ENCODE measurements at places on chromosomes 16 and 17. TPM values are rescaled to one million over a fixed set of nuclear protein-coding genes. Genes with fewer than 3 reads are reported as not detected.

GRCh38 chr17:38559880-38560230, 45.9 kb downstream of the SRCIN1 start:
- H3K4me1 ChIP-seq: peaks cover 40% of the 10 kb centered on the region
- H3K4me3 ChIP-seq: no peak overlapping the region
- no peak for DNase-seq
- H3K27ac ChIP-seq: no peak overlapping the region
- no peaks in the 10 kb centered on the region for H3K36me3 ChIP-seq

GRCh38 chr16:52819808-52820207, 232.9 kb downstream of the CHD9NB start:
- no peak overlapping the region for H3K4me3 ChIP-seq
- no peak overlapping the region for H3K27ac ChIP-seq
- H3K27me3 ChIP-seq: no peaks in the 10 kb centered on the region

DNA sequence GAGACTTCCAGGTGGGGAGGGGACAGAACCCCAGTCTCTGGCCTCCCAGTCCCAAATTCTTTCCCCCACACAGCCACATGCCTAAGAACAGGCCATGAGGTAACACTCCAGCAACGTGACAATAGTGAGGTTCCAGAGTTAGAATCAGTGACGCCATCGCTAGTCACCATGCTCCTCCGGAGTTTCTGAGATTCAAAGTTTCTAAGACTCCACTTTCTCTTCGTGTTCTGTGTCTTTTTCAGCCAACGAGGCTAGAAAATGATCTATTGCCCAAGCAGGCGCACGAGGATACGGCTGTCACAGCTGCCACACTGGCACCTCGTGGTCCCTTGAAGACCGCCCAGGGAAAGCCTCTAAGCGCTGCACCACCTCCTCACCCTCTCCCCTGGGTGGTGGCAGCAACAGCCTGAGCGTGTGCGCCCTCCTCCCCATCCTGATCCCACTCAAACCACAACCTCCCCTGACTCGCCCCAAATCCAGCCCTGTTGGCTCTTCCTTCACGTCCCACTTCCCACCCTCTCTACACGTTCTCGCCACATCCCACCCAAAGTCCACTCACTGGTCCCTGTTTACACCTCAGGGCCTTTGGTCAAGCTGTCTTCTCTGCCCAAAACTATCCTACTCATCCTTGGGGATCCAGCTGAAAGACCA, 1.0 kb downstream of the MCRIP1 start:
- no peaks in the 10 kb centered on the region for H3K27me3 ChIP-seq
- H3K4me3 ChIP-seq: peak overlapping the region; percentile 50
- peak overlapping the region; percentile 59 for H3K27ac ChIP-seq
- DNase-seq: peak; percentile 52

DNA sequence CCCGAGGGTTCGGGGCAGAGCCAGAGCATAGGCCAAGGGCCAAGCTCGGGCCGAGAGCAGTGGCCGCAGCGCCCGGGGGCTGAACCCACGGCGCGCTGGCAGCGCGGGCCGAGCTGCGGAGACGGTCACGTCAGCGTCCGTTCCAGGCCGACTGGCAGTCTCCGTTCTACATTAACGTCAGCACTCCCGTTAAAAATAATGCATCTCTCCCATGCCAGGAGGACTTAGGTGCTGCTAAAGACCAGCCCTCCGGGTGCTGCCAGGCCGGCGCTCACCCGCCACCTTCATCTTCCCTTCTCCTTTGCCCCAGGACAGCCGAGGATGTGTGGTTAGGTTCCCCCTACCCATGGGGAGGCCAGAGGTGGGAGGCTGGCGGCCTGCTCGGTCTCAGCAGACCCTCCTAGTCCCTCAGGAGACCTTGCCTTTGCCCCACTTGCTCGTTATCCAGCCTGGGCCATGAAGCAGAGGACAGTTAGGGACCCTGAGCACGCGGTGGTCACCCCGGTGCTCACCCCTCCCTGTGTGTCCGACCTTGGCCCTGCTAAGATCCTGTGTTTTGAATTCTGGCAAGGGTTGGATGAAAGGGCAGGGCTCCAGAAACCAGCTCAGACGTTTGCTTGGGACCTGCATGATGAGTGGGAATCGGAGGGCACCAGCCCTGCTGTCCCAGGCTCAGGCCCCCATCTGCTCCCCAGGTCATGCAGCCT, 572 bp downstream of the MPG start:
- peak; percentile 46 for DNase-seq
- peak overlapping the region; percentile 74 for H3K4me3 ChIP-seq
- no peaks in the 10 kb centered on the region for H3K36me3 ChIP-seq
- peaks cover 29% of the 10 kb centered on the region for H3K4me1 ChIP-seq
- H3K27ac ChIP-seq: peak overlapping the region; percentile 70

DNA sequence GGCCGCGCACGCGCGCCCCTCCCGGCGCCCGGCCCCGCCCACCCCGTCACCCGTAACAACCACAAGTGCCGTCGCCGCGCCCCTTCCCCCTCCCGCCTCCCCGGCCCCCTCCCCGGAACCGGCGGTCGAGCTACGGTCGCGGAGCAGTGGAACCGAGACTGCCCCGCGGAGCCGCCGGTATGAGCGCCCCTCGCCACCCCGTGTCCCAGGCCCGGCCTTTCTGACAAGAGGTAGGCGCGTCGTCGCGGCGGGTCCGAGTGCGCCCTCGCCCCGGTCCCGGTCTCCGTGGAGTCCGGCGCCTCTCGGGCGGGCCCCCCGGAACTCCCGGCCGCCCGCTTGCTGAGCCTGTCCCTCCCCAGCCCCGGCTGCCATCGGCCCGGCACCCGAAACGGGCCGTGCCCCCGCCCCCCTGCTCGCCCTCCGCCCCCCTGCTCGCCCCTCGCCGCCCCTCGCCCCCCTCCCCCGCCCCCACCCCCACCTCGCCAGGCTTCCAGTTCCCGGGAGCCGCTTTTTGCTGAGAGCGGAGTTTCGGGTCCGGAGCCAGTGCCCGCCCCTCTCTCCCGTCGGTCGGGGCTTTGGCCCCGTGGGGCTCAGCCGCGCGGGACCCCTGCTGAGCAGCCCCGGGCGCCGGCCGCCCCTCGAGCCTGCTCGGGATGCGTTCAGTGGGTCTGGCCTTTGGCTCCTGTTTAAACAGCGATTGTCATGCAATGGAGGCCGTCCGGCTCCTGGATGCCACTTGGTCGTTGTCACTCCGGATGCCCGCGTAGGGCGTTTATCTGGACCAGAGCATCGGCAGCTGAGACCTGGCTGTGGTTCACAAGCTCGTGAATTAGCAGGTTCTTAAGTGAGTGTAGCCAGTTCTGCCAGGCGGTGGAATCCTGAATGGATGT, at the start of gene SEC14L1:
Gene SEC14L1 (plus strand): TSS at position 92 of the 890 bp plus-strand sequence. CDS start 2,628 bp downstream, outside the sequence.
- H3K27me3 ChIP-seq: no peaks in the 10 kb centered on the region
- peak; percentile 52 for DNase-seq
- H3K4me3 ChIP-seq: peak within 1 kb of the TSS; percentile 85
- peak within 1 kb of the TSS; percentile 93 for H3K27ac ChIP-seq
- no peaks in the 10 kb centered on the region for H3K36me3 ChIP-seq

DNA sequence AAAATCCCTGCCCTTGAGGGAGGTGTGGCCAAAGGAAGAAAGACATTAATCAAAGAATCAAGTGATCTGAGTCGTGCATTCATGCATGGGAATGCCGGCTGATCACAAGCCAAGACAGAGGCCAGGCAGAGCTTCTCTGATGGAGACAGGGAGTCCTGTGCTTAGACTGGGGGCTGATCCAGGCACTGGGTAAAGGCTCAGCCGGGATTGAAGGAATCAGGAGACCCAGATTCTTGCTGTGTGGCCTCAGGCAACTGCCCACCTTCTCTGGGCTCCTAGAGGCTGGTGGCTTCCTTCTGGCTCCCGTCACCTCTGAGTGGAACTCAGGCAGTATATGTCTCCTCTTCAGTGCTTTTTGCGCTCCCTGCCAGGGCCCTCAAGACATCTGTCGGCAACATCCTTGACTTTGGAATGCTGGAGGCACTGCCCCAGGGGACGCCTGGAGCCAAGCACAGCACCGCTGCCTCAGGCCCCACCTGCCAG, 17.7 kb downstream of the RAI1 start:
- peaks cover 90% of the 10 kb centered on the region for H3K4me1 ChIP-seq
- H3K36me3 ChIP-seq: no peaks in the 10 kb centered on the region
- H3K27me3 ChIP-seq: no peaks in the 10 kb centered on the region
- peak overlapping the region; percentile 97 for H3K27ac ChIP-seq
- no peak for DNase-seq
- no peak overlapping the region for H3K4me3 ChIP-seq

MT1H gene
- 8.8 TPM for total RNA-seq

DNA sequence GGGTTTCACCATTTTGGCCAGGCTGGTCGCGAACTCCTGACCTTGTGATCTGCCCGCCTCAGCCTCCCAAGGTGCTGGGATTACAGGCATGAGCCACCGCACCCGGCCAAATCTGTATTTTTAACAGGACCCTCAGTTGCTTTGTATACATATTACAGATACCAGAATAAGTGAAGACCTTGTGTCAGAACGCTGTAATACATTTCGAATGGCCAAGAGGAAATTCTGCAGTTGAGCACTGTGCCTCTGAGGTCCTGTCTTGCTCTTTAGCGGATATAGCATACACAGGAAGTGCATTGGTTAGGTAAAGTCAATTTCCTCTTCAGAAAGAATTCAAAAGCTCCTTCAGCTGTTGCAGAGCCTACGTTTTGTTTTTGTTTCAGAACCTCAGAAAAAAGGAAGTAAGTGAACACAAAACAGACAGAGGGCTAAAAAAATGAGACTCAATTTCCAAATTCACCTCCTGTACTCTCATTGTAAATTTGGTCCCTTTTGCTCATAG, 15.7 kb downstream of the CRLF3 start:
- H3K27ac ChIP-seq: no peak overlapping the region
- H3K4me3 ChIP-seq: no peak overlapping the region
- H3K36me3 ChIP-seq: no peaks in the 10 kb centered on the region
- peak; percentile 19 for DNase-seq
- H3K27me3 ChIP-seq: no peaks in the 10 kb centered on the region

- no peaks in the 10 kb centered on the region for H3K4me1 ChIP-seq
- H3K27ac ChIP-seq: no peak overlapping the region
- no peaks in the 10 kb centered on the region for H3K27me3 ChIP-seq
Observed at GRCh38 chr17:34283571-34283970, 2.0 kb upstream of the CCL11 start.

LAT gene
- total RNA-seq: 4.7 TPM

GRCh38 chr16:4494746-4495490, 18.7 kb downstream of the HMOX2 start:
- no peak overlapping the region for H3K4me3 ChIP-seq
- H3K36me3 ChIP-seq: peaks cover 2% of the 10 kb centered on the region
- no peak overlapping the region for H3K27ac ChIP-seq
- peaks cover 48% of the 10 kb centered on the region for H3K4me1 ChIP-seq
- DNase-seq: no peak
- no peaks in the 10 kb centered on the region for H3K27me3 ChIP-seq

GRCh38 chr16:57531635-57532265, 4.6 kb downstream of the CCDC102A start:
- H3K4me3 ChIP-seq: no peak overlapping the region
- peaks cover 16% of the 10 kb centered on the region for H3K4me1 ChIP-seq
- H3K36me3 ChIP-seq: no peaks in the 10 kb centered on the region
- H3K27me3 ChIP-seq: no peaks in the 10 kb centered on the region
- no peak overlapping the region for H3K27ac ChIP-seq

DNA sequence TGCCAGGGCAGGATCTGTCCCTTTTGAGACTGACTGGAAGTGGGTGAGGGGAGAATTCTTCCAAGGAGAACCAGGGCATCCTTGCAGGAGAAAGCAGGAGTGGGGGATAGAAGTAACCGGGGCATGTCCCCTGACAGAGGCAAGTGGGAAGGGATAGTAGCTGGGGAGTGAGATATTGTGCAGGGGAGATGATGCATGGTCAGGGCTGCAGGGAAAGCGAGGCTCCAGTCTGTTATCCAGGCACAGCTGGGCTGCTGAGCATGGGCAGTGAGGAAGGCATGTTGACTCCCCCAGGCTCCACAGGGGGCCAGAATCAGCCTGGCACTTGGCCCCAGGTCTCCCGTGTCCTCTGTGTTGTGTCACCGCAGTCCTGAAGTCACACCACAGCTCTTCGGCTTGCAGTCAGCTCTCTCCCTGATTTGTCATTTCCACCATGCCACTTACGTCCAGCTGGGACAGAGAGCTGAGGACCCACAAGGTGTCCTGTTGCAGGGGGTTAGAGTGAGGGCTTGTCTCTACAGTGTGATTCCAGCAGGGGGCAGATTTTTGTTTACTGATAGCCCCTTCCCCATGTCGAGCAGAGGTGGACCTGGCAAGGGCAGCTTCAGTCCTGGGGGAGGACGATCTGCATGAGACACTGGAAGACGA, 40.9 kb downstream of the B9D1 start:
- no peak overlapping the region for H3K27ac ChIP-seq
- H3K4me1 ChIP-seq: no peaks in the 10 kb centered on the region
- H3K36me3 ChIP-seq: no peaks in the 10 kb centered on the region
- DNase-seq: no peak
- no peak overlapping the region for H3K4me3 ChIP-seq
- H3K27me3 ChIP-seq: no peaks in the 10 kb centered on the region

VAT1L gene
- total RNA-seq: 0.33 TPM

HS3ST3B1 gene
- 0.99 TPM for total RNA-seq

PRSS21 gene
- total RNA-seq: 0.66 TPM

KIF22 gene
- 8.9 TPM for total RNA-seq

TADA2A gene
- 9.9 TPM for total RNA-seq

DNA sequence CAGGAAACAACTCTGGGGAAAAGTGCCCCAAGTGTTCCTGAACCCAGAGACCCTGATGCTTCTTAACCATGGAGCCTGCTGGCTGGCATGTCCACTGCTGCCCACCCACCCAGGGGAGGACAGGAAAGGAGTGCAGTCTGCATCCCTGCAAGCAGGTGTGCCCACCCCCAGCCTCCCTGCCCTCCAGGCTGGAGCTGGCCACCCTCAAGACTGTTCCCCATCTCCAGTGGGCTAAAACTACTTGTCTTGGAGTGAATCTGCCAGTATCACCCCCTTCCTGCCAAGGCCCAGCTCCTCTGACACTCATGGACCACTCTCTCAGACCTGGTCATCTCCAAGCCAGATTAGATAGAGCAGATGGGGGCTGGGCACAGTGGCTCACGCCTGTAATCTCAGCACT, 29.8 kb downstream of the ARHGAP27 start:
- H3K27me3 ChIP-seq: no peaks in the 10 kb centered on the region
- DNase-seq: no peak
- no peak overlapping the region for H3K4me3 ChIP-seq
- H3K27ac ChIP-seq: no peak overlapping the region
- H3K4me1 ChIP-seq: no peaks in the 10 kb centered on the region
